ENCODE measurements at places on chromosomes 2 and 18.

DNA sequence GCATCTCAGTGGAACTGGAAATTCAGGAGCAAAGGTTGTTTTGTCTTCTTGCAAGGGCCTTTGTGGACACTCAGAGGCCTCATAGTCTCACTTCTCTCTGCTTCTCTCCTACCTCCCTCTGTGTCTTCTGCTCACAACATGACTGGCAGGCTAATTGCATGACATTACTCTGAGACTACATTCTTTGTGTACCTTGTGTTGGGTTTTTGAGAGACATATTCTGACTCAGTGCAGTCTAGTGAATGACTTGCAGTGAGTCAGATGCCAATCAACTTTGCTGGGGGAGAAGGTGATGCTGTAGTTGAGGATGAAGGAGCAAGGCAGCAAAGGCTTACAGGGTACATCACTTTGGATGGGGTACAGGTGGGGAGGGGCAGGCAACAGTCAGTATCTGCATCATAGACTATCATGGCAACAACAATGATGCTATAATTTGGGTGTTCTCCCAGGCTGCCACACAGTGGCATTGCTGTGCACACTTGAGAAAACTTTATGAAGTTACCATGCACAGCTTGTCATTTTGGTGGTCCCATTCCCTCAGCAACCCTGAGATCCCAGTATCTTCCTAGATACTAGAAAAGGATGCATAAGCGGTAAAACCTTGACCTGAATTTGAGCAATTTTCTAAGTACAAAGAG lies 69.3 kb upstream of the SLC16A14 start:
- no peak for DNase-seq

DNA sequence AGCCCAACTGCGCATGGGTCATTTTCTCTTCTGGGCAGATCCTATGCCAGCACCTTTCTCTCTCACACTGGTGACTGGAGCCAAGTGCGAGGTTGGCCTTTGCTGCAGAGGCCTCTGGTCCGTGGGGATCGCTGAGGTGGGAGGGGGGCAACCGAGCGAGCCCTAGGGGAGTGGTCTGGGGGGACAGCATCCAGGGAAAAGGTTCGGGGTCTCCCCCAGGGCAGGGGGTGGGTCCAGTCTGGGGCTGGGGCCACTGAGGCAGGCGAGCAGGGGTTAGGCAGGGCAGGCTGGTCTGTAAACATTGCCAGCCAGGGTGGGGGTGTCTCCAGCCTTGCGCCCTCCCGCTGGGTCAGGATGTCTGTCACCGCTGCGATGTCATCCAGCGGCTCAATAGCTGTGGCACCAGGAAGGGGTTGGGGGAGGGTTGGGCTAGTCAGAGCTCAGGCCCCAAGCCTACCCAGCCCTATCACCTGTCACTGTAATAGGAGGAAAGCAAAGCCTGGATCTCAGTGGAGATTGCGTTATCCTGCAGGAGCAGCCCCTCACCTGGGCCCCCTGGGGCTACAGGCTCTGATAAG lies 4.7 kb downstream of the WDR54 start:
- DNase-seq: no peak

DNA sequence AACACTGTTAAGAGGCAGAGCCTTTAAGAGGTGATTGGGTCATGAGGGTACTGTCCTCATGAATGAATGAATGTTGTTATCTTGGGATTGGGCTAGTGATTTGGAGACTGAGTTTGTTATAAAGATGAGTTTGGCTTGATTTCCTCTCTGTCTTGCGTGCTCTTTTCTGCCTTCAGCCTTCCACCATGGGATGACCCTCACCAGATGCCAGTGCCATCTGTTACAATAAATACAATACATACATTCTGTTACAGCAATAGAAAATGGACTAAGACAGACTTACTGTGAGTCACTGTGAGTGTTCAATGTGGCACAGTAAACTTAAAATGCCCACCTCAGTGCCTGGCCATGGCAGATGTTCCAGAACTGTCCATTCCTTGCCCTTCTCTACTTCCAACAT lies 95.0 kb upstream of the ZFP36L2 start:
- DNase-seq: no peak

- DNase-seq: no peak
Observed at GRCh38 chr2:75540994-75541393, 19.7 kb downstream of the EVA1A start.

- no peak for DNase-seq
Observed at GRCh38 chr2:207290833-207291624, 125.3 kb upstream of the KLF7 start.

DNA sequence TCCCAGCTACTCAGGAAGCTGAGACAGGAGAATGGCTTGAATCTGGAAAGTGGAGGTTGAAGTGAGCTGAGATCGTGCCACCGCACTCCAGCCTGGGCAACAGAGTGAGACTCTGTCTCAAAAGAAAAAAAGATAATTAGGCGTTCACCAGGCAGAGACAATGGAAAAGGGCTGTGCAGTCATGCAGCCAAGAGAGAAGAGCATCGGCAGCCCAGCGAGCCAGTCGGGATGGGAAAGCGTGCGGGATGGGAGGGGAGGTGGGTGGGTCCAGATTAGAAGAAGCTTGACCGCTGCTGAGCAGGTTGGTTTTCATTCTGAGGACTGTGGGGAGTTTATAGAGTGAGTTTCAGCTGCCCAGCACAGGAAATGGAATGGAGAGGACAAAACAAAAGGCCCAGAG lies 15.0 kb upstream of the CYS1 start:
- no peak for DNase-seq

GRCh38 chr2:157443795-157444640 lies at the start of gene CYTIP:
CYTIP (minus strand) TSS chr2:157444089; CDS start chr2:157444020, 69 bp downstream.
- no peak for DNase-seq

GRCh38 chr2:197577446-197577845 lies 61.6 kb downstream of the MOB4 start:
- no peak for DNase-seq

DNA sequence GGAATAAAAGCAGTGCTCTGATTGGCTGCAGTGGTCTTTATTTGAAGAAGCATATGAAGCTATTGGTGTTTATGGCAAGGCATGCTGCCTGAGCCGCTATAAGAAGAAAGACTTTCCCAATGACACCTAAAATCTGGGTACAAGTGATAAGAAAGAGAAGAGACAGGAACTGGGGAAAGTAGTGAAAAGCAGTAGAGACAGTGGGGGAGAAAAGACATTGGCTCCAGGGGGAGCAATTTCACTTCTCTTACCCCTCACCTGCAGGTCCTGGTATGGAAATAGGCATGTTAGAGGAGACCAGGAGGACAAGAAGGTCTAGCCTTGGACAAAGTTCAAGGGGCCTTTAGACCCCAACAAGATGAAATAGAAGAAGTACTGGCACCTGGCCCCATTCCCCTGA lies 47.1 kb downstream of the PLCL1 start:
- no peak for DNase-seq

GRCh38 chr2:167544602-167545001 lies 656.3 kb downstream of the XIRP2 start:
- DNase-seq: no peak

DNA sequence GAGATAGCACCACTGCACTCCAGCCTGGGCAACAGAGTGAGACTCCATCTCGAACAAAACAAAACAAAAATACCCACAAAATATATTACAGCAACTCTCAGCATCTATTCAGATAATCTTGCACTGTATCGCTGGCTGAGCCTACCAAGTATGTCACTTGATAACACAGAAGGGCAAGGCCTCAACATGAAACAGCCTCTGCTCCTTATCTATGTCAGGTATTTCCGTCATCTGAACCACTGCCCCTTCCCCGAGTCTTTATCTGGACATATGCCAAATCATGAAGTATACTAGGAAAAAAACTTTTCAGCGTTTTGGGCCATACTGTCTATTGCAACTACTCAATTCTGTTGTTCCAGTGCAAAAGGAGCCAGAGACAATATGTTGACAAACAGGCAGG lies 17.7 kb downstream of the PDIA6 start:
- no peak for DNase-seq

GRCh38 chr2:105815401-105815800 lies 70.7 kb downstream of the NCK2 start:
- DNase-seq: no peak

DNA sequence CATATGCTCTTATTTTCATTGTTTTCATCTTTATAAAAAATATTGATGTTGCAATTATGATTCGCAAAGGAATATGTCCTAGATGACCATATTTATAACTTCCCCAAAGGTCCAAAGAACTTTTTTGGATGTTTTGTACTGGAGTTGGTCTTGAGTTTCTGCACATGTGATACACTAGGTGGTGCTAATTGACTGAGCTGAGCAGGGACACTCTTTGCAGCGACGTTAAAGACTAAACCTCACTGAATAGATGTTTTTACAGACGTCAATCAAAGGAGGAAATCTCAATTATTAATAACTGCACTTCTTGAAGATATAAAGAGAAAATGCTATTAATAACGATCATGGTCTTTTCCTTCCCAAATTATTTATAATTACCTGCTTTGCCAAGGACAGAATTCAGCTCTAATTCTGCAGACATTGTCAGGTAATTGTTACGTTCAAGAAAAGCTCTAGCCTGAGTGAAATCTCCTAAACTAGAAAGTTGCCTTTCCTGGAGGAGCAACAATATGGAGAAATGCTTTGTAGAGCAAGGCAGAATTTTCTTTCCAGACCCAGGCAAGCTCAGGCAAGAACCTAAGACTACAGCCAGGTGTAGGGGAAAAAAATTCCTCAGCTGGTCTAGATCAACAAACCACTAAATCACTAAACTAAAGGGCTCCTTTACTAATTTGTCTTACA lies 119.3 kb upstream of the RBBP8 start:
- no peak for DNase-seq

DNA sequence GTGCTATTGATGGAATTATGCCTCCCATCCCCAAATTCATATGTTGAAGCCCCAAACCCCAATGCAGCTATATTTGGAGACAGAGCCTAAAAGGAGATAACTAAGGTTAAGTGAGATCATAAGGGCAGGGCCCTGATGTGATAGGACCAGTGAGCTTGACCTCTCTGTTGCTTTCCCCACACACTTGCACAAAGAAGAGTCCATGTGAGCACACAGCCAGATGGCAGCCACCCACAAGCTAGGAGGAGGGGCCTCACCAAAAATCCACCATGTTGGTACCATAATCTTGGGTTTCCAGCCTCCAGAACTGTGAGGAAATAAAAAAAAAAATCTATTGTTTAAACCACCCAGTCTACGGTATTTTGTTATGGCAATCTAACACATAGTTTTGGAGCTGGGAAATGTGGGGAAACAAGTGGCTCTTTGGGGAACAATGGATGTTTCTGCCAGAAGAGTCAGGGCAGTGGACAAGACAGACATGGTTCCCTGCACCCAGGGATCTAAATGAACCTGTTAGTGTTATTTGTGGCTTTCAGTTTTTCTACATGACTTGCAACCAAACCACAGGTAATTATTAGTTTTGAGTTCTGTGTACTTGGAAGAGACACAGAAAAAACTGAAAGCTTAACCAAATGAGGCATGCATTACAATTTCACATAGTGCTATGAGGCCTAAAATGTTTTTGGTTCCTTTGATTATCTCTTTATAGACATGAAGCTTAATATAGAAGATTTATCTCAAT lies 259.1 kb downstream of the LTBP1 start:
- no peak for DNase-seq

DNA sequence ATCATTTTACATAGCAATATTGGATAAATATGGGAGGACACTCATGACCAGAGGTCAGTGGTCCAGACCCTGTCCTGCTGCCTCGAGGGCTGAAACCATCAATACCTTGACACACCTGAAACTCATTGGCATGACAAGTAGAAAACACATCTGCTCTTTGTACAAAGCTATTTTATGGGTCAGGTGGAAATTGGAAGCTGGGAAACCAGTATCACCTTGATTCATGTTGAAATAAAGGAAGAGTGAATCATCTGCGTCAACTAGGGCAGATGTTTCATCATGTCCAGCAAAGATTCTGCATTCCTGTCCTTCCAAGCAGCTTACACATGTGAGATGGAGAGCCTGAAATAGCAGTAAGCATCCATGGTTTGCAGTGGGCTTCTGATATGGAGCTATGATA lies 80.0 kb upstream of the ERBB4 start:
- no peak for DNase-seq

- no peak for DNase-seq
Observed at GRCh38 chr2:33509908-33510585, 33.6 kb downstream of the RASGRP3 start.

GRCh38 chr2:190060626-190061025 lies 1.9 kb downstream of the MSTN start:
- no peak for DNase-seq

GRCh38 chr18:31585991-31586390 lies 5.7 kb upstream of the TTR start:
- no peak for DNase-seq

- no peak for DNase-seq
Observed at GRCh38 chr2:227617316-227618230, at the start of gene SCYGR4. SCYGR4 (plus strand) TSS chr2:227617498; CDS start chr2:227617498, 0 bp downstream.

GRCh38 chr2:218896501-218897393 lies 16.1 kb downstream of the WNT10A start:
- DNase-seq: peak; percentile 14

DNA sequence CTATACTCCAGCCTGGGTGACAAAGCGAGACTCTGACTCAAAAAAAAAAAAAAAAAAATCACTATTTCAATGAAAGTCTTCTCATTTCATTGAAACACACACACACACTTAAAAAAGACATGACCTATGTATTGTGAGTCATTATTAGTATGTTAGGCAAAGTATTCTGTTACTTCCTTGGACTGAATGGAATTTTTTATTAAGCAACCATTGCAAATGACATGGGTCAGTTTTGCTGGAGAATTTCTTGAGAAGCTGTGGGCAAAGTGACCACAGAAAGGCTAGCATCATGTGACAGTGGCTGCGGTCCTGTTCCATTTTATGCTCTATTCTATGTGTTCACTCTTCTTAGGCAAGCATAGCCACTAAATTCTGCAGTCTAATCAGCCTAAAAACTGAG lies 695.7 kb downstream of the TDRD15 start:
- no peak for DNase-seq

- no peak for DNase-seq
Observed at GRCh38 chr18:67520351-67520921, 3.9 kb upstream of the DSEL start.

DNA sequence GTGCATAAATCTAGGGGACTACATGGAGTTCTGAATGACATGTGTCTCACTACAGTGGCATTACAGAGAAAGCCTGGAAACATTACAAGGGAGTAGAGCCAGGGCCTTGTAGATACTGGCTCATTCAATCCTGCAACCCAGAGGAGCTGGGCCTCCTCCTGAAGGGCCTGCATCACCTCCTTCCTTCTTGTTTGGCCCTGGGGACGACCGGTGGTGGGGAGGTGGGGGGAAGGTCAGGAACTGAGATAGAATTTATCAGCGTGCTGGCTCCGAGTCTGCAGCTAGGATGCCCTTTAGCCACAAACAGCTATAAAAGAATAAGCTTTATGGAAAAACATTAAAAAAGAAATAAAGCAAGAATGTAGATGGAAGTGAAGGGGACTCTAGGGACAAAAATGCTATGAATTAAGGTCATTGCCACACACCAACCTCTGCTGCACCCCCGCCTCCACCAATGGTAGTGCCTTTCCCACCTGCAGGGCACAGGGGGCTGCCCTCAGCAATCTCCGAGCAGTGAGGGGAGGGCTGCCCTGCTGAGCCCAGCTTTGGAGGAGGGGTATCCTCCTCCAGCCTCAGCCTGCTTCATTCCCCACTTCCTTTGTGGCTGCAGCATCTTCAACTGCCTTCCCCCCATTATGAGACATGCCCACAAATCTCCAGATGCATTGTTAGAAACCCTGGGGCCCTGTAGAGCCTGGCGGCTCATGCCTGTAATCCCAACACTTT lies 149.0 kb downstream of the MSH2 start:
- DNase-seq: no peak

- peak; percentile 11 for DNase-seq
Observed at GRCh38 chr18:41457765-41458326, 497.2 kb upstream of the PIK3C3 start.

All from NCI-H1092 (cell line).